ENCODE measurements at places on chromosomes 1 and 21. TPM values are rescaled to one million over a fixed set of nuclear protein-coding genes. Genes with fewer than 3 reads are reported as not detected.

DNA sequence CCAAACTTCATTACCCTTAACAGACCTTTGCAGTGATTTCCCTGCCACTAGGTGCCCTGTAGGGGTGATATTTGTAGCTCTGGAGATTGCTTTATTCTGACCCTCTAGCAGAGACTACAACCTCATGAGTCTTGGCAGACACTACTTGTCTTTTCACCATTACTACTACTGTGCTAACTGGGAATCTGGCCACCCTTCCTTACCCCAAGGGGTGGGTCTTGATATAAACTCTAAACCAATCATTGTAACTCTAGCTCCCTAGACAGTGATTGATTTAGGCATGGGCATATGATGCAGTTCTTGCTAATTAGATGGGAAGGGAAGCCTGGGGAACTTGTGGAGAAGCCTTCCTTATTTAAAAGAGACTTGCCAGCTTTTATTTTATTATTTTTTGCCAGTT lies 3.9 kb downstream of the KPNA6 start:
- no peak overlapping the region for H3K27ac ChIP-seq
- no peak overlapping the region for H3K4me3 ChIP-seq
- peaks cover 79% of the 10 kb centered on the region for H3K4me1 ChIP-seq
- peaks cover 21% of the 10 kb centered on the region for H3K36me3 ChIP-seq
- H3K27me3 ChIP-seq = no peaks in the 10 kb centered on the region

DNA sequence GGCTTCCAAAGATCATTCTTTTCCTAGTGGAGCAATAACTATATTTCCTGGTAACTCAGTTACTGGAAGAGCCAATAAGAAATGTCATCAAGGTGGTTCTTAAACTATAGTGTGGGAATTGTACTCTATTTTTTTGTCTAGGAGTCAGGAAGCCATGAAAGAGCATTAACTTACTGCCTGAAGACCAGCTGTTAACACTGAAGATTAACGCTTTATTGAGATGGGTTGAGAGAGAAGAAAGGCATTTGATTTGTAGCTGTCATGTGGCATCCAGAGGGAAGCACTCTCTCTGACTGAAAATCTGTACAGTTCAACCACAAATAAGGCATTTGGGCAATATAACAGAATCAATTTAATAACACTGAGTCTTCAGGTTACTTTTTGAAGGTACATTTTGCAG lies 76.0 kb downstream of the DNM3 start:
- no peak for DNase-seq
- no peaks in the 10 kb centered on the region for H3K36me3 ChIP-seq
- no peaks in the 10 kb centered on the region for H3K27me3 ChIP-seq
- no peak overlapping the region for H3K27ac ChIP-seq
- no peak overlapping the region for H3K4me3 ChIP-seq

GRCh38 chr1:179786815-179787685 lies 44.0 kb downstream of the FAM163A start:
- no peaks in the 10 kb centered on the region for H3K36me3 ChIP-seq
- H3K27me3 ChIP-seq = no peaks in the 10 kb centered on the region
- H3K4me1 ChIP-seq = no peaks in the 10 kb centered on the region
- no peak overlapping the region for H3K27ac ChIP-seq

- H3K4me1 ChIP-seq = peaks cover 7% of the 10 kb centered on the region
- DNase-seq = no peak
- H3K27me3 ChIP-seq = no peaks in the 10 kb centered on the region
- H3K4me3 ChIP-seq = no peak overlapping the region
- peak overlapping the region; percentile 70 for H3K27ac ChIP-seq
These were observed 54.4 kb downstream of the NID1 start for GRCh38 chr1:236010443-236010842.

GRCh38 chr1:119136401-119136800 lies 4.1 kb downstream of the WARS2 start:
- no peak overlapping the region for H3K27ac ChIP-seq
- DNase-seq = no peak
- H3K4me3 ChIP-seq = no peak overlapping the region
- no peaks in the 10 kb centered on the region for H3K36me3 ChIP-seq

- H3K27me3 ChIP-seq = no peaks in the 10 kb centered on the region
- no peaks in the 10 kb centered on the region for H3K4me1 ChIP-seq
- no peak overlapping the region for H3K4me3 ChIP-seq
- no peaks in the 10 kb centered on the region for H3K36me3 ChIP-seq
These were observed 48.3 kb upstream of the NCAM2 start for GRCh38 chr21:20949884-20950283.

- H3K36me3 ChIP-seq = no peaks in the 10 kb centered on the region
- DNase-seq = peak; percentile 24
- no peaks in the 10 kb centered on the region for H3K27me3 ChIP-seq
- peaks cover 4% of the 10 kb centered on the region for H3K4me1 ChIP-seq
These were observed 19.1 kb downstream of the OLFML3 start for GRCh38 chr1:113998361-113998760.

DNA sequence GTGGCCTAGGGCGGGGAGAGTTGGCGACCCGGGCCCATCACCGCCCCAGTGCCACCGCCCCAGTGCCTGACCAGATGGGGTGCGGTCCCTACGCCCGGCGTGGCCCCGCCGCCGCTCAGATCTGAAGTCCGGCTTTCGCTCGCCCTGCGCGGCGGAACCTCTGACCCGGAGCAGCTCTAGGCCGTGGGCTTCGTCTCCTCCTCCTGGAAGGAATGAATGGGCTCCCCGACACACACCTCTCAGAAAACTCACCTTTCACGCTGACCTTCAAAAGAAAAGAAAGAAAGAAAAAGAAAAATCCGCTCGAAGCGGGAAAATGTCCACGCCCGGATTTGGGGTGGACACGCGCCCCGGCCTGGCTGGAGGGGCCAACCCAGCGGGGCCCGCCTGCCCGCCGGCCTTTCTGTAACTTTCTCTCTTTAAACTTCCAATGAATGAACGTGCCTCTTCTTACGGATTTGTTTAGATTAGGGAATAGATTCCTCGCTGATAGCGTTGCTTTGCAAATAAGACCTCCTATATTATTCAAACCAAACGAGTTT lies 5.4 kb upstream of the SIM2 start:
- no peaks in the 10 kb centered on the region for H3K36me3 ChIP-seq
- no peak overlapping the region for H3K27ac ChIP-seq
- no peak overlapping the region for H3K4me3 ChIP-seq
- peaks cover 3% of the 10 kb centered on the region for H3K4me1 ChIP-seq
- no peak for DNase-seq
- peaks cover 96% of the 10 kb centered on the region for H3K27me3 ChIP-seq

GRCh38 chr1:205284420-205285144 lies 37.0 kb downstream of the NUAK2 start:
- peaks cover 62% of the 10 kb centered on the region for H3K4me1 ChIP-seq
- no peaks in the 10 kb centered on the region for H3K27me3 ChIP-seq
- DNase-seq = peak; percentile 79

DNA sequence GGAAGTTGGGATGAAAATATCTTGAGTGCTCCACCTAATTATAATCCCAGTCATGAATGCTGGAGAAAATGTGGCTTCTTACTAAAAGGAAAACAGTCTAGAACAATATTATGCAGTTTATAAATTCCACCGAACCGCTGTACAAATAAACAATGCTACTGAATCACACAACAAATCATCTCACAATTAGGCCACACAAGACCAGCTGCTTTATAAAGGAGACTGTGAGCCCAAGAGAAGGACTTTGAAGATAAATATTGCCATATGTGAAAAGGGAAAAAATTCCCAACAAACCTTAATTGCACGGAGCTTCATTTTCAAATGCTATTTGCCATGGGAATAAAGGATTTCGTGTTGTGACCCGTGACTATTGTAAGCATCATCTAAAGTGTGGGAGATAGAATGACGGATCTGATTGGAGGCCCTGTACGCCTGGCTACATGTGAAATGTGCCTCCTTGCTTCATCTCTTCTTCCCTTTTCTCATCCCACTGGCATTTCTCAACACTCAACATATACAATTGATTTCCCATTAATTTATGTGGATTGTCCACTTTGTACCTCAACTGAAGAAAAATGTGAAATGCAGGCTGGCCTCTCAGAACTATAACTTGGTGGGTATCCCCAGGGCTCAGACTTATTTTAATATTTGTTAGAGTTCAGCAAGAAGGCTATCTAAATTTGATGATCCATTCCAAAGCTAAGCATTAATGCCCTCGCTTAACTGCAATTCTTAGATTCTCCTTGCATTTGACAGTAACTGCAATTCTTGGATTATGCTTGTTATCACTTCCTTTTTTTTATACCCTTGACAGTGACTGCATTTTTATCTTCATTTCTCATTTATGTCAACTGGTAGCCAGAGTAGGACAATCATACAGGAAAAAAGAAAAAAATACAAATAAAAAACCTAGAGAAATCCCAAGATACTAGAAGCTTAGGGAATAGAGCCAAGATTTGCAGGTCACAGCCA lies 122.3 kb downstream of the TGFB2 start:
- H3K27ac ChIP-seq = peak overlapping the region; percentile 58
- H3K4me1 ChIP-seq = peaks cover 24% of the 10 kb centered on the region
- DNase-seq = no peak
- no peaks in the 10 kb centered on the region for H3K36me3 ChIP-seq
- H3K27me3 ChIP-seq = no peaks in the 10 kb centered on the region

KISS1 gene
- total RNA-seq = not detected

CYP4B1 gene
- total RNA-seq = 17.5 TPM

ZNF683 gene
- not detected for total RNA-seq

HSD17B7 gene
- 6.0 TPM for total RNA-seq
